ENCODE measurements at places on chromosomes 11 and 22. TPM values are rescaled to one million over a fixed set of nuclear protein-coding genes. Genes with fewer than 3 reads are reported as not detected.

GRCh38 chr11:59706518-59707285 is 6.9 kb downstream of the OR10V1 start:
- H3K27ac ChIP-seq: peak overlapping the region; percentile 77
- H3K27me3 ChIP-seq: no peaks in the 10 kb centered on the region
- peaks cover 13% of the 10 kb centered on the region for H3K4me1 ChIP-seq
- H3K4me3 ChIP-seq: no peak overlapping the region
- peak; percentile 35 for DNase-seq
- H3K36me3 ChIP-seq: no peaks in the 10 kb centered on the region

DNA sequence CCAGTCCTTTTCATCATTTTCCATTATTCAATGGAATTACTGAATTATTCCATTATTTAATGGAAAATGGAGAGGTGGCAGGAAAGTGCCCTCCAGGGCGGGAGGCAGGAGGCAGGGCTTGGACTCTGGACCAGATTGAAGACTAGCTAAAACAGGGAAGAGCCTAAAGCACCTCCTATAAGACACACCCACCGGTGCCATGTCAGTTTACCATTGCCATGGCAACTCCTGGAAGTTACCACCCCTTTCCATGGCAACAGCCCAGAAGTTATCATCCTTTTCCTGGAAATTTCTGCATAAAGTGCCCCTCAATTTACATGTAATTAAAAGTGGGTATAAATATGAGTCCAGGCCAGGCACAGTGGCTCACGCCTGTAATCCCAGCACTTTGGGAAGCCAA is 443.7 kb downstream of the TBC1D22A start:
- H3K4me1 ChIP-seq: no peaks in the 10 kb centered on the region
- no peak for DNase-seq
- H3K36me3 ChIP-seq: no peaks in the 10 kb centered on the region
- H3K4me3 ChIP-seq: no peak overlapping the region

- no peak for DNase-seq
- no peak overlapping the region for H3K27ac ChIP-seq
- no peaks in the 10 kb centered on the region for H3K36me3 ChIP-seq
- H3K4me3 ChIP-seq: no peak overlapping the region
- H3K4me1 ChIP-seq: no peaks in the 10 kb centered on the region
Measured at GRCh38 chr11:34787895-34788294, 128.3 kb downstream of the APIP start.

DNA sequence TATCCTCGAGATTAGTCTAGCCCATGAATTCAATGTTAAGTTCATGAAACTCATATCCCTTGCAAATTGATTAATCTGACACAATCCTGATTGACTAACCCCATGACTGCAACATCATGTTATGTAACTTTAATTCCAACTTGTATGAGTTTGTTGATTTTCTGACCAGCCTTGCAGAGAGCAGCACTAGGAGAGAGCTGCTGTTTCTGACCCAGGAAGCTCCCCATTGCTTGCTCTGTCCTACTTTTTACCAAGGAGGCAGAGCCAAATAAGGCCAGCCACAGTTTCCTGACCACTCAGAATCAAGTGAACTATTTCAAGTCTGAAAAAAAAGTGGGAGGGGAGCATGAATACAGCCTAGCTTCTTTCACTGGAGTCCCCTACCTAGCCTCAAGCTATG is 13.2 kb downstream of the MPZL3 start:
- no peak overlapping the region for H3K4me3 ChIP-seq
- no peaks in the 10 kb centered on the region for H3K36me3 ChIP-seq
- no peak for DNase-seq
- no peak overlapping the region for H3K27ac ChIP-seq
- H3K27me3 ChIP-seq: peaks cover 16% of the 10 kb centered on the region

DNA sequence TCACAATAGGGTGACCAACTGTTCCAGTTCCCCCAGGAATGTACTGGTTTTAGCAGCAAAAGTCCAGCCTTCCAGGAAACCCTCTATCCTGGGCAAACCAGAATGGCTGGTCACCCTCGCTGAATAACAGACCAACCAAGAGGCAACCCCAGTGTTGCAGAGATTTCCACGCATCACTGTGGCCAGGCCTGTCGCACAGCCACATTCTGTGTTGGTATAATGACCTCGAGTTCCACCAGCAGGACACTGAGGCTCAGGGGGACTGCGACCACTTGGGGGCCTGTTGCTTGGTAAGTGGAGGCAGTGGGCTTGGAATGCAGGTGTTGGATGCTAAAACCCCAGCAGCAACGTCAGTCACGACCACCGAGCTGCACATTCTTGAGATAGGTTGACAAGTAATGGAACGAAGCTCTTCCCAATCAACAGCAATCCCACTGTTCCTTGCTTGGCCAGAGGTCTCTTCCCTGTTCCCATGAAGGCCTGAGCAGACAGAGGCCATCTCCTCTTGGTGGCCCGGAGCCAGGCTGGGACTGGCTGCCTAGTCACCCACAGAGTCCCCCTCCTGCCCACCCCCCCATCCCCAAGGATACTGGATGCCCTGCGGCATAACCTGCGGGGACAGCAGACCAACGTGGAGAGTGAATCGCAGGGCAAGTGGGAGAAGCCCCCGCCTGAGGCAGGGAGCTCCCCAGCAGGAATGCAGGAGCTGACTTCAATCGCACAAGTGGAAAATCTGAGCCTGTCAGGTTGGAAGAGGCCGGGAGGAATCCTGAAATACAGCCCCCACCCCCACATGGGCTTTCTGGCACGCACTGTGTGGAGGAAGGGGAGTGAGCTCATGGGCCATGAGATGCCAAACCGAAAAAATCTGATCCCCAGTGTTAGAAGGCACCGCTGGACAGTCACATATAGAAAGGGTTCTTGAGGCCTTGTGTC is 43.4 kb upstream of the MN1 start:
- DNase-seq: no peak
- H3K36me3 ChIP-seq: no peaks in the 10 kb centered on the region
- H3K4me1 ChIP-seq: no peaks in the 10 kb centered on the region

DNA sequence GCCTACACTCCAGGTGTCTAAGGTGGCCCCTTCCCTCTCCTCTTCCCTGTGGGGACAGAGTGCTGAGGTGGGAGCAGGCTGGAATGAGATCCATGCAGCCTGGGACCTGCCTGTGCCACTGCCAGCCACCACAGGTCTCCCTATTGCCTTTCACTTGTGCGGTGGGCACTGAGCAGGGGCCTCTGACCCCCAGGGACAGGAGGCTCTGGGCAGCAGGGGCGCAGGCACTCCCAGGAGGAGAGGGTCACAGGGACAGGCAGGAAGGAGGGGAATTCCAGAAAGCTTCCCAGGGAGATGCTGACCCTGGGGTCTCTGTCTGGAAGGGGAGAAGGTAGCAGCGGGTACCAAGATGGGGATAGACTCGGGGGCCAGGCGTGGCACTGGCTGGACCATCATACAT is 228.5 kb upstream of the B3GAT1 start:
- H3K4me3 ChIP-seq: no peak overlapping the region
- H3K27me3 ChIP-seq: peaks cover 11% of the 10 kb centered on the region
- no peaks in the 10 kb centered on the region for H3K4me1 ChIP-seq
- no peak for DNase-seq

- H3K27ac ChIP-seq: peak overlapping the region; percentile 5
- H3K36me3 ChIP-seq: no peaks in the 10 kb centered on the region
- no peaks in the 10 kb centered on the region for H3K4me1 ChIP-seq
- no peak for DNase-seq
Measured at GRCh38 chr11:10918275-10918674, 60.4 kb upstream of the ZBED5 start.

DNA sequence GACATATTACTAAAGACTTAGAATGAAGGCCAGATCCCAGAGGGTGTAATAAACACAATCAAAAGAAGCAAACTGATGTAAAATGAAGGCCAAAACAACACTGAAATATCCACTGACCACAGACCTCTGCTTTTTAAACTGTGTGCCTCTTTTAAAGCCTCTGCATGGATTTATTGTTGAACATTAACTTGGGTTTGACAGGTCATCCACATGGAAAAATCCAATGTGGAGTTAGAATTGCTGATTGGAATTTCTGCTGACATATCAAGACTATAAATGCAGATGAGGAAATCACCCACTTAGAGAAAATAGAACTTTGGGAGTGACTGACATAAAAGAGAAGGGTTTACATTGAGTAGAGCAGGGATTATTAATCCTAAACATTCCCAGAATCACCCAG is 853.9 kb upstream of the RAG2 start:
- no peak overlapping the region for H3K27ac ChIP-seq
- H3K4me3 ChIP-seq: no peak overlapping the region
- no peak for DNase-seq
- no peaks in the 10 kb centered on the region for H3K27me3 ChIP-seq
- H3K4me1 ChIP-seq: no peaks in the 10 kb centered on the region

- peaks cover 49% of the 10 kb centered on the region for H3K4me1 ChIP-seq
- H3K27ac ChIP-seq: peak overlapping the region; percentile 51
- no peak overlapping the region for H3K4me3 ChIP-seq
- H3K36me3 ChIP-seq: no peaks in the 10 kb centered on the region
Measured at GRCh38 chr11:1767399-1768140, 3.8 kb upstream of the CTSD start.

GRCh38 chr11:37687130-37687529 is 1089.1 kb upstream of the RAG2 start:
- H3K4me1 ChIP-seq: no peaks in the 10 kb centered on the region
- no peaks in the 10 kb centered on the region for H3K27me3 ChIP-seq
- DNase-seq: no peak
- H3K27ac ChIP-seq: no peak overlapping the region
- no peaks in the 10 kb centered on the region for H3K36me3 ChIP-seq

- H3K4me3 ChIP-seq: peak overlapping the region; percentile 27
- H3K27me3 ChIP-seq: no peaks in the 10 kb centered on the region
- H3K36me3 ChIP-seq: no peaks in the 10 kb centered on the region
Measured at GRCh38 chr22:50674130-50674500, 1.5 kb downstream of the SHANK3 start.

GRCh38 chr11:133559382-133559781 is 27.1 kb upstream of the OPCML start:
- no peaks in the 10 kb centered on the region for H3K27me3 ChIP-seq
- DNase-seq: no peak
- no peaks in the 10 kb centered on the region for H3K36me3 ChIP-seq
- H3K4me1 ChIP-seq: no peaks in the 10 kb centered on the region

DNA sequence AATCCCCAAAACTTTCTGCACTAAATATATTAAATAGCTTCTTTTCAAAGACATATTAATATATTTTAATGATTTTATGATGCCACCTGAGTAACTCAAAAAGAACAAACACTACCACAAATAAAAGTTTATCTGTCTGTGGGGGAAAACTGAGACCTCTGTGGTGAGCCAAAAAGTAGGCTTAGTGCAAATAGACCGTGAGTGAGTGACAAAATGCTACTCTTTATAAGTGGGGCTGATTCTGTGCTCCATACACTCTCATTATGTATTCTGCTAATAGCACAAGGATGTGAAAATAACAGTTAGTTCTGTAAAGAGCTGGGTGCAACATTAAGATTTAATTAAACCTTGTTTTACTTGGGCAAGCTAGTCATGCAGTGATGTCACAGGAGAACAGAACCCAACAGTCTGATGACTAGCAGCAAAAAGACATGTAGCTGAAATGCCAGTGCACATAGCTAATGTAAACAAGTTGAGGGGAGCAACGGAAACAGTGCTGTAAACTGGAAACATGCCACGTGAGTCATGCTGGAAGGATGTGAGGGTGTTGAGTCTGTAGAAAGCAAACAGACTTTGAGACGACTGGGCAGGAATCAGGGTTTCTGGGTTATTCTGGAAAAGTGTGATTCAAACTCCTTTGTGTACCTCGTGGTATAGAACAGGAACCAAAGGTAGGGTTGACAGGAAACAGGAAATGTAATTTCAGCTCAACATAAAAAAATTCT is 1130.4 kb downstream of the LRRC4C start:
- H3K4me1 ChIP-seq: peaks cover 9% of the 10 kb centered on the region
- H3K27ac ChIP-seq: peak overlapping the region; percentile 83
- H3K4me3 ChIP-seq: no peak overlapping the region
- DNase-seq: peak; percentile 99
- no peaks in the 10 kb centered on the region for H3K36me3 ChIP-seq

DNA sequence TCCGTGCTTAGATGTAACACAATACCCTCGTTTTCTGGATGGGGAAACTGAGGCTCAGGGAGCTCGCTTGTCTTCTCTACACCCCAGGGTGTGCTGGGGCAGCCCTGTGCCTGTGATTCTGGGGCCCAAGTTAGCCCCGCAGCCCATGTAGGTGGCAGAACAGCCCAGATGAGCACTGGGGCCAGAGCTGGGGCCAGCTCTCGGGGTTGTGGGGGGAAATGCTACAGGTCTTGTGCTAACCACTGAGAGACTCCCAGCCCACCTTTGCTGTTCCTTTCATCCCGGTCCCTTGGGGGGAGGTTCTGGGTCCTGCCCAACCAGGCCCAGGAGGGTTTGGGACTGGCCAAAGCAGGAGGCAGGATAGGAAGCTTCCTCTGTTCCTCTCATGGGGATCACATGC is 13.5 kb downstream of the MYEOV start:
- no peaks in the 10 kb centered on the region for H3K27me3 ChIP-seq
- DNase-seq: no peak
- peak overlapping the region; percentile 44 for H3K27ac ChIP-seq
- H3K36me3 ChIP-seq: no peaks in the 10 kb centered on the region
- peaks cover 82% of the 10 kb centered on the region for H3K4me1 ChIP-seq
- no peak overlapping the region for H3K4me3 ChIP-seq

DNA sequence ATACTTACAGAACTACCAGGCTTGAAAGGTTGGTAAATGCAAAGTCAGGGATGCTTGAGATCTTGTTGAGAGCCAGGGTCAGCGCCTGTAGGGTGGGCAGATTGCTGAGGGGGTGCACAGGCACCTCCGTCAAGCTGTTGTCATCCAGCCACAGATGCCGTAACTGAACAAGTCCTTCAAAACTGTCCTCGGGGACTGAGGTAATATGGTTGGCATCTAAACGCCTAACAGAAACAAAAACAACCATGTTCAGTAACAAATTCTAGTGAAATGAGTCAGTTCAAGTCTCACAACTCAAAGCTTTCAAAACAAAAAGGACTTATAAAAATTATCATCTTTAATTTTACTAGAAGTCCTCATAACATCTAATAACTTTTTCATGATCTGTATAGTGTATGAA is 22.2 kb upstream of the CCDC34 start:
- no peaks in the 10 kb centered on the region for H3K27me3 ChIP-seq
- H3K4me3 ChIP-seq: no peak overlapping the region
- H3K27ac ChIP-seq: peak overlapping the region; percentile 66
- peaks cover 39% of the 10 kb centered on the region for H3K4me1 ChIP-seq
- DNase-seq: no peak

- H3K4me3 ChIP-seq: no peak overlapping the region
- no peaks in the 10 kb centered on the region for H3K27me3 ChIP-seq
- DNase-seq: no peak
Measured at GRCh38 chr22:31094021-31094551, 13.0 kb downstream of the SMTN start.

- H3K27ac ChIP-seq: no peak overlapping the region
- no peaks in the 10 kb centered on the region for H3K36me3 ChIP-seq
- H3K27me3 ChIP-seq: no peaks in the 10 kb centered on the region
- H3K4me3 ChIP-seq: no peak overlapping the region
Measured at GRCh38 chr11:104957280-104957679, 11.1 kb downstream of the CASP4 start.

Gene SF3A1
- 176 TPM for total RNA-seq

Gene BEST1
- 0.13 TPM for total RNA-seq

Gene CLDN5
- total RNA-seq: 0.18 TPM

Gene MUC6
- total RNA-seq: 0.49 TPM

Gene TBX10
- not detected for total RNA-seq

Gene CFAP300
- total RNA-seq: 6.4 TPM

Gene UBQLNL
- 0.72 TPM for total RNA-seq

Gene MMP27
- total RNA-seq: not detected

Gene PRODH
- 1.4 TPM for total RNA-seq

Gene VSTM5
- not detected for total RNA-seq

Gene APOA4
- not detected for total RNA-seq

Gene CALCA
- total RNA-seq: not detected

Gene KCNE3
- total RNA-seq: 0.15 TPM

Gene GGTLC2
- total RNA-seq: not detected

Gene PRAME
- total RNA-seq: 68.4 TPM

Gene CHRM4
- total RNA-seq: 3.1 TPM

Gene TENM4
- total RNA-seq: 0.39 TPM

Gene ADM2
- 3.9 TPM for total RNA-seq
